ENCODE measurements at places on chromosomes 3 and 15.

- no peak for DNase-seq
Measured at GRCh38 chr3:128727996-128728395, 2.0 kb downstream of the RAB7A start.

DNA sequence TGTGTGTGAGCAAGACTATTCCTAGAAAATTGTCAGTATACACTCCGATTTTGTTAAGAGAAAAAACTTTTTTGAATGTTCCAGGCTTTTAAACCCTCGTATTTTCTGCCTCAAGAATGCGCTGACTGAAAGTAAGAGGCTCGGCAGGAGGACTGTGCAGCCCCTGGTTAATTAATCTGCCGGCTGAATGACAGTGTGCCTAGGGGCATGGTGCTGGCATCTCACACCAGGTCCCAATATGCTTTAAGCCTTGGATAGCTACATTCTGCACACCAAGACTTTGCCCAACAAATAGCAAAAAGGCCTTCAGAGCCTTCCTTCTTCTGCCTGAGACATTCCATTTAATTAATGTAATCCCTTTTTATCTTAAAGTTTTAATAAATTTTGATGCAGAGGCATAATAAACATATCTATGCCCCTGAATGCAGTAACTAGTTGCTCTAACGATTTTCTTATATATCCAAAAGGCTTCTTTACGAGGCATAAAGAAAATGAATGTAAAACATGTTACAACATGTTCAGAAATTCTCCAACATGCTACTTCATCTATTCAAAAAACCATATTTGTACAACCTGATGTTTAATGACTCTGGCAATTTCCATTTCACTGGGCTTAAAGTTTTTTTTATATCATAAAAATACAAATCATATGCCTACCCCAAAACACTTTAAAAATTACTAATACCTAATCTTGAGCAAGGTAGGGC, 37.9 kb downstream of the DPH6 start:
- DNase-seq = no peak

- DNase-seq = no peak
Measured at GRCh38 chr3:73523661-73524060, 101.1 kb downstream of the PDZRN3 start.

DNA sequence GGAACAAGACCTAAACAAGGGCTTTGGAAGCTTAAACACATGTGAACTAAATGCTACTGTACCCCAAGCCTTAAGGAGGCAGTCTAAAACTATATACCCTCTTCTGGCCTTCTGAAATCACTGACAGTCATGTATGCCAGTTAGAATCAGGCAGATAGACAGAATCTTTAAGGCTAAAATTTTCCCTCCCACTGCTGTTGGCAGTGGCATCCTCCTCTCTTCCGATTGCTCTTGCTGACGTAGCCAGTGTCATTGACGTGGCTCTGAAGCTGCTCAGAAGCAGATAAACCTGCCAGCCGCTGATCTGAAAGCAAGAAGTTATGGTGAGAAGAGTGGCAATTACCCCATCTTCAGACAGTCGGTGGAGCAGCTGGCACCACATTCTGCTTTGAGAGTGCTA, 3.3 kb downstream of the RYR3 start:
- no peak for DNase-seq

DNA sequence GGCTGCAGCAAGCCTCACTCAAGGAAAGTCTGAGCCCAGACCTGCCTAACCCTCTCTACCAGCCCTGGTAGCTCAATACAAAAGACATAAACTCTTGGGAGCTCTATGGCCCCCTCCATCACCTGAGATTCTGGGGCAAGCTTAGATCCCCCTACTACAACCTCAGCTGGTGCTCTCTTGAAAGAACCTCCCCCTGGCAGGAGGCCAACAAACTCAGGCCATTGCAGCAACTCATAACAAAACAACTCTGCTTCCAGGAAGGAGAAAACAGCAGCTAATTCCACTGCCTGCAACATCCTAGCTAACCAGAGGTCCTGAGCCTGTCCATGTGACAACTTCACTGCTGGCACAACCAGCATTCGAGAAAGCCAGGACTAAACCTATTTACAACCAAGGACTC, 169.2 kb downstream of the ROBO1 start:
- no peak for DNase-seq

DNA sequence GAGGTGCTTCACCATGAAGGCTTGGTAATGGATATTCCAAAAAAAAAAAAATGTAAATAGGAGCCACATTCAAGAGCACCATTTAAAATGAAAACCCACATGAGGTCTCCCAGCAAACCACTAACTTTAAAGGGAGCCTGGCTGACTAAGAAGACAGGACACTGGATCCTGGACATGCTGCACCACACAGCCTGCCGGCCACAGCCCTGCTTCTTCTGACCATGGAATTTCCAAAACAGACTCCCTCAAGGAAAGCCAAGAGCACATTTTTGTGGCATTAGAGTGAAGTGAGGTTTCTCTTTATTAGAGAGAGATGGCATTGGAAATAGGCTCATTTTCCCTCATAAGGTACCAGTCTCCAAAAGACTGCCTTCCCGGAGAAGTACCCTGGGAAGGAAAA, 113.9 kb downstream of the RORA start:
- no peak for DNase-seq

DNA sequence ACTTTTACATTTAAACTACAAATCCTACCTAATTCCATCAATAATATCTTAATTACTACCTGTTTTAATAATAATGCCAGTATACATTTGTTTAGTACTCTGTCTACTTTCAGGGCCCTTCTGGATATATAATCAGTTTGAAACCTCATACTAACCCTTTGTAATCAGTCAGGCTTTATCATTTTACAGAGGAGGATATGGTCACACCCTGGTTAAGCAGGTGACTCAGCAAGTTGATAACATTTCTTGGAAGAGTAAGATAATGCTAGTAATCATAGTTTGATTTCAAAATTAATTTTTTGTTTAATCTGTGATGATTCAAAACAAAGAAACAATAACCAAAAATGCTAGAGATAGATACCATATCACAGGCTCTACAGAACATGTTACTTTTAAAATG, 208.2 kb upstream of the MANF start:
- no peak for DNase-seq

- DNase-seq = no peak
Measured at GRCh38 chr3:141280086-141280485, 48.5 kb downstream of the PXYLP1 start.

DNA sequence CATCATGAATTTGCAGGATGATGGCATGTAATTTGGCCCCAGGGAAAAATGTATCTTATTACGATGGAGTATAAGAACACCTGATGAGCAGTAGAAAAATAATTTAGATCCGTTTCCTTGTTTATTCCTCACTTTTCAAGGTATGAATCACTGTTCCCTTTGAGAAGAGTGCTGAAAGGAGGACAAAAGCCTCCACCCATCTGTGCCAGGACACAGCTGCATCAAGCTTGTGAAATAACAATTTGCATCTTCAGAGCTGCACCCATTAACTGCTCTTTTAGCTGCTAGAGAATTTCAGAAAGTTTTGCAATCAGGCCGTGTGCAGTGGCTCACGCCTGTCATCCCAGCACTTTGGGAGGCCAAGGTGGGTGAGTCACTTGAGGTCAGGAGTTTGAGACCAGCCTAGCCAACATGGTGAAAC, 9.6 kb downstream of the CLDND1 start:
- DNase-seq = no peak

DNA sequence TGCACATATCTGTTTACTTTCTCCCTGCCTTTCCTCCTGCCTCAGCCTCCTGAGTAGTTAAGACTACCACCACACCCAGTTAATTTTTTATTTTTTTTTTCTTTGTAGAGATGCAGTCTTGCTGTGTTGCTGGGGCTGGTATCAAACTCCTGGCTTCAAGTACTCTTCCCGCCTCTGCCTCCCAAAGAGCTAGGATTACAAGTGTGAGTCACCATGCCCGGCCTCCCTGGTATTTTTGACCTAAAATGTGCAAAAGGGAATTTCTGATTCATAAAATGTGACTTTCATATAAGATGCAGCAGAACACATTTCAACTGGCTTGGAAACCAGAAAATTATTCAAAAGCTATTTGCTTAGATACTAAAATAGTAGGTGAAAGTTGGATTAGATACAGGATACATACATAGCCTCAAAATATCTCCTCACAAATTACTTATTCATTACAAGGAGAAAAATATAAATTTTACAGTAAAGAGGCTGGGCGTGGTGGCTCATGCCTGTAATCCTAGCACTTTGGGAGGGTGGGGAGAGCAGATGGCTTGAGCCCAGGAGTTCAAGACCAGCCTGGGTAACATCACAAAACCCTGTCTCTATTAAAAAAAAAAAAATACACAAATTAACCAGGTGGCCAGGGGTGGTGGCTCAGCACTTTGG, 32.0 kb downstream of the MAP4 start:
- no peak for DNase-seq

GRCh38 chr15:74956648-74957475, at the start of gene RPP25:
Gene RPP25 (minus strand): TSS chr15:74956772. CDS start chr15:74956583, 189 bp downstream.
- DNase-seq = no peak

GRCh38 chr15:101107625-101108460, 144.0 kb downstream of the CHSY1 start:
- DNase-seq = no peak

DNA sequence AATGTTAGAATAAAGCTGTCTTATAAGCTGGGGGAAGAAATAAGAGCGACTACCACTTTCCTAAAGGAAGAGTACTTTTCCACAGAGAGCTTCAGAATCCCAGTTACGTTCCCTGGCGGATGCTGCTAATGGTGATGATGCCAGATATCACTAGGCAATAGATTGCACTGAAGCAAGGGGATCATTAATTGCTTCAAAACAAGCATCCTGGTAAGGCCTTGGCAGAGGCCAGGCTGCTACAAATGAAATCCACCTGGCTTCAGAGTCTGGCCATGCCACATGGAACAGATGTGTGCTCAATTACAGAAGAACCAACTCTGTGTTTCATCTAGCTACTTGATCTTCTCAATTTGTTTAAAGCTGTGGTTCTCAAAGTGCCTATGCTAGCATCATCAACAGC, 129.2 kb upstream of the IL12A start:
- DNase-seq = no peak

Measured in NCI-H187 treated with DMSO at 0.1 percent for 48 hours (cell line).